Small intestine (tissue), 16 donors: ENCODE measurements at places on chromosomes 12 and 14. TPM values are rescaled to one million over a fixed set of nuclear protein-coding genes. Genes with fewer than 3 reads are reported as not detected.

DNA sequence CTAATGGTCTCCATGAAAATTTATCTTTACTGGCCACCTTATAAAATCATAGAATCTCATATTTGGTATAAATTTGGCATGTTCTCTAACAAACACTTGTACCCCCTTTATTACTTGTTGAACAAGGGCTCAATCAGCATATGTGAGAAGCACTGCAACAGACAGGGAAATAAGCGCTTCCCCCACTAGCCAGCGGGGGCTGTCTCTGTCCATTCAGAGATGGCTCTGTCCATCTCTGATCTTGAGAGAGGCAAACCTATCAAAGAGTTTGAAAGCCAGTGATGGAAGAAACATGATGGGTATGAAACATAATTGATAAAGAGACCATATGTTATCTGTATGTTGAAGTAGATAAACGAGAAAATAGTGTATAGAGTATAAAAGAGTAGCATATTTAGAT, 326.8 kb downstream of the PDZRN4 start:
- DNase-seq = no peak

GRCh38 chr12:122610207-122610606, 83.2 kb downstream of the KNTC1 start:
- no peak for DNase-seq

DNA sequence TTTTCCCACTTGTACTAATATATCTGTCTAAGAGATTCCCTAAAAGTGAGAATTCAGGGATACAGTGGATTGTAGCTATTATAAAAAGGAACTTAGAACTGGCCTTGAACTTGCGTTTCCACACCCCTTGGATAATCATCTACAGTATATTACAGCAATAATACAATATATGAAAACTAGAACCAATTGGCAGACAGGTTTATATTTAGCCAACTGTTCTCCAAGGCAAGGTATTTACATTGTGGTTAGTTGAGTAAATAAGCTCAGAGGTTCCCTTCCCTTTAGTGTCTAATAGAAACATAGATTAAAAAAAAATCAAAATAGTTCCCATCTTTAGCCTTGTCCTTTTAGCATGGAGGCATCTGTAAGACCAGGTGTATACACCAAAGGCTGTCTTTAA, 42.1 kb downstream of the LIMA1 start:
- peak; percentile 87 for DNase-seq

Gene IL26
- 0.12 TPM for polyA plus RNA-seq

Gene RPS6KA5
- 5.1 TPM for polyA plus RNA-seq

GRCh38 chr12:26805401-26805971, 27.5 kb downstream of the ITPR2 start:
- no peak for DNase-seq

Gene HHIPL1
- not detected for polyA plus RNA-seq

Gene PPFIA2
- not detected for polyA plus RNA-seq

GRCh38 chr12:121806546-121807423, 3.0 kb downstream of the SETD1B start:
- peak; percentile 70 for DNase-seq

DNA sequence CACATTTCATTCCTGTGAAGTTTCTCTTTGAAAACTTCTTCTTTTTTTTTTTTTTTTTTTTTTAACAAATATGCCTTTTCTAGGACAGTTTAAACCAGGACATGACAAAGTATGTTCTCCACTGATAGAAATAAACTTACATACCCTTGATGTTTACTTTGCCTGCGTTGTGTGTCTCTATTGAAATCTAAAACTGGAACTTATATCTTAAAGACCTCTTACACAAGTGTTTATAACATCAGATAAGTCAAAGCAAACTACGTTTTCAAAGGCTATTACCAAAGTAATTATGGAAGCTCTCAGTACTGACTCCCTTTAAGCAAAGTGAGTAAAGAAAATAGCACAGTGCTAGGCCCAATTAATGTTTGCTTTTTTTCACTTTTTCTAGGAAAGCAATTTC, 30.6 kb upstream of the ISM2 start:
- DNase-seq = no peak

DNA sequence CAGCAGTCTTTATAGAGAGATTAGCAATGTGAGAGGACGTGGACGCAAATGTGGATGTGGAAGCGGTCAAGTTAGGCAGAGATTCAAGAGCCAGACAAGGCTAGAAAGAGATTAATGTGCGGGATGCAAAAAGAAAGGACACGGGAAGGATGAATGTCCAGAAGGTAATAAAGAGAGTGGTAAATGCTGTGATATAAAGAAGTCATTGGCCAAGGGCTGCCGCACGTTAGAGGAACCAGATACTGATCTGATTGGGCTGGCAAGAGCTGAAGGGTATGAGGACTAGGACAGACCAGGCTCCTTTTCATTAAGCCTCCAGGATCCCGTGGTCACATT, 59.5 kb downstream of the DHRS2 start:
- DNase-seq = no peak

DNA sequence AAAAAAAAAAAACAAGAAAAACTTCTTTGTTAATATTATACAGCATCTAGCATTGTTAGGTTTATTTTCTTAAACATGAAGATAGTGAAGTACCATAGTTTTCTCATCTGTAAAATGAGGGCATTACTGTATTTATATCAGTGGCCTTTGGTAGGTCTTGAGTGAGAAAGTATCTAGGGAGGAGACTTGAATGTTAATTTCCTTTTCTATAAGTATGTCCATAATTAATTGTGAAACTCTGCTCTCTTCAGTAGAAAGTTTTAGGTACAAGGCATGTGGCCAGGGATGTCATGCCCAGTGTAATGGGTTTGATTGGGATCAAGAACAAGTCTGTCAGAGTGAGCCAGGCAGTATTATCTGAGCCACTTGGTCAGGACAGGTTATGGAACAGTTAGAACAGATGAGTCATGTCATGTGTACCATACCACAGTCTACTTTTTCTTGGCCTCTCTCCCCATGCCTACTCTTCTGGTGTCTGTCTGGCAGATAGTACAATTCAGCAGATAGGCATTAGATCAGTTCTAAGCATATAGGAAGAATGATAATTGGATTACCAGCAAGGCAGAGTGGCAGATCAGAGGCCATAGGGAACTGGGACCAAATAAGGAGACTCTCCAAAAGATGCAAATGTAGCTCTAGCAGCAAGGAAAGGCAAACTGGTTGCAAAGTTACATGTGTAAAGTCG, 30.4 kb downstream of the FBXO34 start:
- DNase-seq = peak; percentile 69

DNA sequence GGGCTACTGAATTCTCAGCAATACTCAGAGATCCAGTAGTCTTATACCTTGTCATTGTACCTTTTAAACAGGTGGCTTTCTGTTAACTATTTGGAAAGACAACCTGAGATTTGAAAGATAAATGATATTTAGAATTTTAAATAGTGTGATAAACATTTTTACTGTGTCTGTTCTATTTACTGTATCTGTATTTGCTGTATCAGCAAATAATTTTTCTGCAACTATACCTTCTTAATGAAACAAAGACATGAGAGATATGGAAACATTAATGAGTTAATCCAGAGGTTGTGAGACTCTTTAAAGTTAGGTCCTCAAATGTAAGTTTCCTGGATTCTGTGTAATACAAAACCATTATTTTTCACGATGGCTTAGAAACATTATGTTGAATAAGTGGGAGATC, 249.6 kb downstream of the CCDC59 start:
- no peak for DNase-seq

DNA sequence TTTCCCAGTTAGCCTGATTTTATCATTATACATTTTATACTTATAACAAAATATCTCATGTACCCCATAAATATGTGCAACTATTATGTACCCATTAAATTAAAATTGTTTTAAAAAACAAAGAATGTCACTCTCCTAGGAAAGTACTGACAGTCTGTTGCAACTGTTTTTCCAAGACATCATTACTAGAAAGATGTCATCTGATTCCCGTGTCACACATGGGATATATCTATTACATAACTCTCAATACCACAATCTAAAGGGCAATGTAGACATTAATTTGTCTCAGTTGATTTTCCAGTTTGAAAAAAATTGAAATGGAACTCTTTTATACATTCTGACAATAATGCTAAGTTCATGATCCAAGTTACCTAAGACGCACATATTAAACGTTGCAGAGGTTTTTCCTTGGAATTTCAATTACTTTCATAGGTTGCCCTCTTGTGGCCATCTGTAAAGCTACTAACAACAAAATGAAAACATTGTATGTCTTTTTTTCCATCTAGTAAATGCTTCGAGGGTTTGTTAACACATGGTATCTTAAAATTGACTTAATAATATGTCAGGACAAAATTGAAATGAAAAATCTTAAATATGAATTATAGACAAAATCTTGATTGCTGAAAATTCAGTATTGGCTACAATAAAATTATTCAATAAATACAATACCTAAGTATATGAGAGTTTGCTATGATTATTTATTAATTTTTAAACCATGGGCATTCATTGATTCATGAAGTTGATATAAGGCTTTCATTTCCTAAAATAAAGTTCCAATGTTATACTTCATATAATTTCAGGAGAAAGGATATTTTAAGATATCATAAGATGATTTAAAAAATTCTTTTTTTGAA, 131.6 kb downstream of the PPFIA2 start:
- peak; percentile 36 for DNase-seq

DNA sequence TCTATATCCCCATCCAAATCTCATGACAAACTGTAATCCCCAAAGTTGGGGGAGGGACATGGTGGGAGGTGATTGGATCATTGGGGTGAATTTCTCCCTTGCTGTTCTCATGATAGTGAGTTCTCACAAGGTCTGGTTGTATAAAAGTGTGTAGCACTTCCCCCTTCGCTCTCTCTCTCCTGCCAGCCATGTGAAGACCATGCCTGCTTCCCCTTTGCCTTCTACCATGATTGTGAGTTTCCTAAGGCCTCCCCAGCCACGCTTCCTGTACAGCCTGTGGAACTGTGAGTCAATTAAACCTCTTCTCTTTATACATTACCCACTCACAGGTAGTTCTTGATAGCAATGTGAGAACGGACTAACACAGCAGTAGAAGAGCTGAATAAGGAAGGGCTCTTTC, 62.6 kb upstream of the VASH1 start:
- no peak for DNase-seq

Gene VEZT
- 49.7 TPM for polyA plus RNA-seq

- no peak for DNase-seq
Observed at GRCh38 chr12:5447320-5447719, 15.4 kb downstream of the NTF3 start.

Gene GALNT8
- polyA plus RNA-seq = not detected

- no peak for DNase-seq
Observed at GRCh38 chr12:89494411-89495231, 30.0 kb downstream of the GALNT4 start.

DNA sequence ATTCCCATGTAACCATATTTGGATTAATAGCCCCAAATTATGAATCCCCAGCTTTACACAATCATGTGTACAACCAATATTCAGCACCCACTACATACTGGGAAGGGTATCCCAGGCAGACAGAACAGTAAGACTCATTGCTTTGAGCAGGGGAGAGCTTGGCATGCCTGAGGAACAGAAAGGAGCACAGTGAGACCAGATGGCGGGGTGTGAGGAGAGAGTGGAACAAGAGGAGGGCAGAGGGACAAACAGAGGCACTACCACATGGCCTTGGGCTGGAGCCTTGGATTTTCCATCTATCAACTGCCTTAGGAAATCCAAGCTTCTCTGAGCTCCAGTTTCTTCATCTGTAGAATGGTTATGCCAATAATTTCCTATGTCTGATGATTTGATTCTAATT, 3.8 kb downstream of the DGKA start:
- no peak for DNase-seq

Gene DDX11
- 25.7 TPM for polyA plus RNA-seq

DNA sequence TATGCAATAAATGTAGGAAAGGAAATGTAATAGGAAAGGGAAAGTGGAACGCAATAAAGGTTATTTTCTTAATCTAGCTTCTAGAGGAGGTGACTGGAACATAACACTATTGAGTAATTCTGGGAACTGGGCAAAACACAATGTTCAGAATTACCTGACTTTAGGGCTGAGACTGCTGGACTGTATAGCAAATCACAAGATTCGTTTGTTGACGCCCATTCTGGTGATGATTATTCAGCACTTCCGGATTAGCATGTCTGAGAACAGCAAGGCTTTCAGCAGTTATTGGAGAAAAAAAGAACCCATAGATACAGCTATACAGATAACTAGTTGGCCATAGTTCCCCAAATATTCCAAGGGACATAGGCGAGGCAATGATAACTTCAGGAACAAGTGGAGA, 2.3 kb upstream of the KLRD1 start:
- DNase-seq = peak; percentile 21

DNA sequence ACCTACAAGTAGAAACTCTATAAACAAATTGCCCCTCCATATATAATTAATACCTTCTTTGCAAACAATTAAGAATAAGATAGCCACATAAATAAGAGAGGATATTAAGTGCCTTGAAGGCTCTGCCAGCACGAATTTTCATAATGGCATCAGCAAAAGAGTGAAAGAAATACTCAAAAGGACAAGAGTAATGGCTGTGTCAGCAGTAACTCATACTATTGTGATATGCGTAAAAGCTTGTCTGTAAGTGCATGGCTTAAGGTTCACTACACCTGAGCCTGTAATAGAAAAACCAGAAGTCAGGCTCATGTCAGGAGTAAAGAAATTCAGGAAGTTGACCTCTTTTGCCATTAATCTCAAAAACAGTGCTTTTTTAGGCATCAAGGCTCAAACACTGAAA, 204.1 kb downstream of the TRHDE start:
- DNase-seq = no peak

GRCh38 chr14:72049462-72049861, 117.2 kb downstream of the RGS6 start:
- DNase-seq = no peak

- no peak for DNase-seq
Observed at GRCh38 chr14:103584326-103584915, 21.7 kb downstream of the COA8 start.

- no peak for DNase-seq
Observed at GRCh38 chr12:70006619-70006973, 181.6 kb downstream of the MYRFL start.

- DNase-seq = peak; percentile 62
Observed at GRCh38 chr12:48004053-48004941, at the start of gene COL2A1. TSS of gene COL2A1 (minus strand) at chr12:48004476. CDS start at chr12:48004321, 155 bp downstream.

DNA sequence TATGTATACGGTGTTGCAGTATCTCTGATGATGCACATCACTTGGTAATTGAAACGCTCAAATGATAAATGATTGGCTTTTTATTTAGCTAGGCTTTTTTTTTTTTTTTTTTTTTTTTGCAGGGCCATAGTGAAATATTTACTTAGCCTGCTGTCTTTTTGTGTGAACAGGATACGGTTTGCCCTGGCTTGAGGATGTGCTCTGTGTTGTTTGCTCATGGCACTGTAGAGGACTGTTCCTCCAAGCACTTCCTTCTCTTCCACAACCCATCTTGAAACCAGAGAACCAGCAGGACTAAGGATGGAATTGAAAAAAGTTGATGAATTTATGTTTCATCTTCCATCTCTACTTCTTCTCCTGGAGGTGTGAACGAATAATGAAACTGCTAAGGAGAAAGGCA, 15.5 kb upstream of the SSPN start:
- no peak for DNase-seq

GRCh38 chr12:106187155-106187789, 48.5 kb upstream of the NUAK1 start:
- DNase-seq = no peak

Gene ALG10B
- 7.4 TPM for polyA plus RNA-seq

GRCh38 chr12:114735680-114736374, 51.9 kb upstream of the TBX3 start:
- peak; percentile 22 for DNase-seq

- DNase-seq = peak; percentile 42
Observed at GRCh38 chr12:27305673-27306456, 26.8 kb upstream of the BMAL2 start.
